ENCODE measurements at places on chromosomes 3 and 15.

GRCh38 chr3:156981005-156981404 lies 154.9 kb downstream of the LEKR1 start:
- no peak for DNase-seq

- DNase-seq, result no peak
Observed at GRCh38 chr15:89128320-89129122, 40.3 kb downstream of the ABHD2 start.

GRCh38 chr3:141782386-141782932 lies 19.3 kb downstream of the GRK7 start:
- DNase-seq, result no peak

- DNase-seq, result no peak
Observed at GRCh38 chr15:88191812-88192165, 64.8 kb downstream of the NTRK3 start.

DNA sequence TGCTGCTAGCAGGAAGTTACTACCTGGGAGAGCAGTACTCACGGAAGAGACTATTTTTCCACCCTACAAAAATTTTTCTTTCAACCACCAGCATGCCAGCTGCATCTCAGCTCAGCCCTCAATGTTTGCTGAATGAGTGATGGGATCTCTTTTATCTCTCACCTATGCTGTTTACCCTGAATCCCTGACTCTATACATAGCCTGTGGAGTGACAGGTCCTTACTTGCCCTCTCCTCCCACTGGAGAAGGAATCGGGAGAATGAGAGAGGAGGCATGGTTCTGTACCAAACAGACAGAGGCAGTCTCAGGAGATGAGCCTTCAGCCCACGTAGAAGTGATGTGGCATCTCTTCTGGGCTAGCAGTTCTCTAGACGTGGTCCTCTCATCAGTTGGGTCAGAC lies 6.7 kb upstream of the DGKG start:
- no peak for DNase-seq
